Esophagus squamous epithelium (tissue), 5 donors: ENCODE measurements at places on chromosomes 6 and 20.

GRCh38 chr6:165692106-165692653 is 29.1 kb upstream of the PDE10A start:
- DNase-seq, result no peak

DNA sequence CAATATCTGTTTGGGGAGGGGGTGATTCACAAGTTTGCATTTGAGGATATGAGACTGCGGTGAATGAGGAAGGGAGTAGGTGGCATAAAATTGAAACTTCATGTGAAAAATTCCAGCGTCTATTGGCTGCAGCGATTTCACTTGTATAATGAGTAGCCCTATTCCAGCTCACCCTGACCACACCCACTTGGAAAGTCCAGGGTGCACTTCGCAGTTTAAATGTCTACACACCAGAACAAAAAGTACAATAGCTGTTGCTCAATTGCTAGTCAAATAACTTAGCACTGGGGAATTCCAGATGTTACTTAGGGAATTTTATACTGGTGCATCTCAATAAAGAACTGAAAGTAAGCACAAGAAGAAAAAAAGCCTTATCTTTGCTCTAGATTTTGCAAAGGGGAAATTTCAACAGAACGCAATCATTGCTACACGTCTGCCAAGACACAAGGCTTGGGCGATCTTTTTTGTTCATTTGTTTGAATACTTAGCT is 6.3 kb downstream of the TNFAIP3 start:
- DNase-seq, result peak; percentile 24

DNA sequence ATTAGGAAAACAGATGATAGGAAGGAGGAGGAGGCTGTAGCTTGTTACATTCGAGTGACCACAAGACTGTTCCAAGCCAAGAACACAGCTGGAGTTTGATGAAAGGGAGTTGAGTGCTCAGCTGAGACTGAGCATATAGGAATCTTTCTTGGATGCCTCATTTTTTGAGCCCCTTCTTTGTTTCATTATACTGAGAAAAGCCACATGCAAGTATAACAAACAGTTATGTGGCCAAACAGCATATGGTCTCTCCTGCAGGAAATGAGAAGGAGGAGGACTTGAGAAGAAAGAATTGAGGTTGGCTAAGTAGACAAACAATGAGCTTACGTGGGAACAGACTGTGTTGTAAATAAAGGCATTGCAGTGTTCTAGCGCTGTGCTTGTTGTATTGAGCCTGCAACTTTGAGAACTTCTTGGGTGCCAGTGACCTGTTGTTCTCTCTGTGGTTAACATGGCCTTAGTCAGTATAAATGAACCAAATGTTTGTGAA is 78.3 kb downstream of the AKAP7 start:
- no peak for DNase-seq

GRCh38 chr20:3074812-3075211 is 3.4 kb downstream of the OXT start:
- no peak for DNase-seq

GRCh38 chr6:110858562-110859214 is 15.9 kb upstream of the AMD1 start:
- DNase-seq, result no peak

DNA sequence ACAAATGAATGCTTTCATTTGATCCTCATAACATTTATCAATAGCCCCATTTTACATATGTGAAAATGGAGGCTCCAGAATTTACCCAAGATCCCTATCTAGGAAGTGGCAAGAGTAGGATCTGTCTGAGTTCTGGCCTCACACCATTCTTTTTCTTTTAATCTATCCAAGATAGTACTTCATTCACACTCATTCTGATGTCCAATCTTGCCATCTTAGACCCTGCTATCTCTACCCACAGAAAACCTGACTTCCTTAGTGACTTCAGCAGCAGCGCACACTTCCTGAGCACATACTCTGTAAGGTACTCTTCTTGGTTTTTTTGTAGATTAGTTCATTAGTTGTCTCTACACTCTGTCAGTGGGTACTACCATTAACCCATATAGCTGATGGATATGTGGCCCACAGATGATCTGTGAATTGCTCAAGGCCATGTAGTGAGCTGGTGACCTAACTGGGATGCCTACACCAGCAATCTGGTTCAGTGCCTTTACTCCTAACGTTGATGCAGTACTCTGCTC is 36.3 kb downstream of the COX4I2 start:
- DNase-seq, result no peak

DNA sequence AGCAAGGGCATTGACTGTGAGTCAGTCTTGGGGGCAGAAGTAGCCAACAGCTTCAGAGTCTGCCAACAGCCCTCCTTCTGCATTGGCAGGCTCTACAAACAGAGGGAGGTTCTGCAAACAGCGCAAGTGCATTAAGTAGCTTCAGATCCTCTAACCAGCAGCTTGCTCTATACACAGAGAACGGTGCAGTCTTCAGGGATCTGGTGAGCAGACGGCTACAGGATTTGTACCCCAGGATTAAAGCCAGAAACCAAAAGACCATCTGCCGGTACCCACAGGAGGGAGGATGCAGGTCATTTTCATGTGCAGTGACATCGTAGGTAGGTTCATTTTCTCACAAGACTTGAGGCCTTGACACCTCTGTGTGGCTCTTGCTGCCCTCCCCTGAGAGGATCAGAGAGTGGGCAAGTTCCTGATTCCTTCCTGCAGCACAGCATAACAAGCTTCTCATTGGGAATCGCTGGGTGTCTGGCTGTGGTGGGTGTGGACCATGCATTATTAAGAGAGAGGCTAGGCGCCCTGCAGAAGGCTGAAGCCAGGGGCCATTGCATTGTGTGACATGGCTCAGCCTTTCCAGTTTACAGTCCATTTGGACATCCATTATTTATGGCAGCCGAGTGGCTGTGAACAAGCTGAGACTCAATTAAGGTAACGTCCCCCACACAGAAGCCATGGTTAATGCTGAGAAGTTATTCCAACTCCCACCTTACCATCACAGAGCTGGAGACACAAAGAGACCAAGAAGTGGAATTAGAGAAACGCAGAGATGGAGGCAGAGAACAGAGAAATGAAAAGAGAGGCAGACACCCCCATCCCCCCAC is 250.0 kb downstream of the LRFN2 start:
- DNase-seq, result no peak

DNA sequence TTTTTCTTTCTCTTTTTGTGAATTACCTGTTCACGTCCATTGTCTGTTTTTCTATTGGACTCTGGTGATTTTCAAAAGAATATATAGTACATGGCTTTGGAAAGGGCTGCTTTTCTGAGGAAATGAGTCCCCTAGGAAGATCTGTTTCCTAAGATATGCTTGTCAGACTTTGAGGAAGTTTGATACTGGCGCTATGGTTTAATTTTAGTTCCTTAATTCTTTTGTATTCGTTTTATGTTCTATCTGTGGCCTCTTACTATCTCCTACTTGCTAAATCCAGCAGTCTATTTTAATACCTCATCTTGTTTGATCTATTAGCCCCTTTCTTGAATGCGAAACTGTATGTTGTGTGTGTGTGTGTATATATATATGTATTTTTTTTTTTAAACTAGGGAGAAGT is 101.9 kb downstream of the LIN28B start:
- DNase-seq, result no peak

GRCh38 chr6:112015725-112016124 is 38.2 kb upstream of the CCN6 start:
- no peak for DNase-seq

- DNase-seq, result no peak
Measured at GRCh38 chr20:2397595-2398145, 17.0 kb downstream of the TGM6 start.

- DNase-seq, result no peak
Measured at GRCh38 chr6:145904868-145905267, 59.3 kb downstream of the SHPRH start.

- no peak for DNase-seq
Measured at GRCh38 chr20:23419995-23420901, 1.0 kb downstream of the NAPB start.

GRCh38 chr20:59103573-59103972 is 60.0 kb upstream of the ZNF831 start:
- no peak for DNase-seq

DNA sequence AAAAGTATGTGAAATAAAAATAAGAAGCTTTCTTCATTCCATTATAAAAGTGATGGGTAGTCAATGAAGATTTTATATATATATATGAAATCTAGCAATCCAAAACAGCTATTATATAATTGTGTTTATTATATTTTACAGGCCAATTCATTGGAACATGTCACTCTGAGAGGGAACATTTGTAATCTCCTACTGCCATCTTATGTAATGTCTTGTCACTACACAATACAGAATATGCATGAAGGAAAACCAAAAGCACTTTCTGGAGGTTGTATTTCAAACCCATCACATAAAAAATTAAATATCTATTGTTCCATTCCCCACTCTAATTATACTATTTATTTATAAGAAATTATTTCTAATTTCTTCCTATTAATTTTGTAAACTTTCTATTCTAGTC is 31.5 kb upstream of the IRAK1BP1 start:
- no peak for DNase-seq

GRCh38 chr6:145630598-145630997 is 104.7 kb downstream of the EPM2A start:
- DNase-seq, result no peak

GRCh38 chr20:57711826-57712225 is 2.0 kb upstream of the PMEPA1 start:
- DNase-seq, result no peak

GRCh38 chr6:2478200-2478599 is 232.8 kb upstream of the GMDS start:
- DNase-seq, result no peak

GRCh38 chr6:106787327-106788196 is 158.2 kb downstream of the QRSL1 start:
- DNase-seq, result no peak

- no peak for DNase-seq
Measured at GRCh38 chr20:8183526-8183925, 51.5 kb downstream of the PLCB1 start.

DNA sequence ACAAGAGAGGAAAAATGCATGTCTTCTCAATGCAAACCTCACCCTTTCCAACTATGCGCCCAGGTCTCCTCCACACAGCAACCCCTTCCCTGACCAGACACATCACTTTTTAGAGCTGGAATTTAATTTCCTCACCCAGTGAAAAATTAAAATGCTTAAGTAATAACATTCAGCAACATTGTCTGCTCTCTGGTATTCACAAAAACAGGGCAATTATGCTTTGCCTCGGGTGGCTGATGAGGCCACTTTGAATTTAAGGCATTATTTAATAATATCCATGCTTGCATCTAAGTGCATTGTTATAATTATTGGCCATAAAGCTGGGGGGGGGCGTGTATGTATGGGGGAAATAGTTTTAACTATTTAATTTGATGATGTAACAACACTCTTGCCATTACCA is 777.8 kb upstream of the NRSN1 start:
- no peak for DNase-seq

- DNase-seq, result no peak
Measured at GRCh38 chr20:11861479-11861878, 56.2 kb upstream of the BTBD3 start.

GRCh38 chr6:143564484-143565017 is 53.0 kb upstream of the FUCA2 start:
- no peak for DNase-seq

DNA sequence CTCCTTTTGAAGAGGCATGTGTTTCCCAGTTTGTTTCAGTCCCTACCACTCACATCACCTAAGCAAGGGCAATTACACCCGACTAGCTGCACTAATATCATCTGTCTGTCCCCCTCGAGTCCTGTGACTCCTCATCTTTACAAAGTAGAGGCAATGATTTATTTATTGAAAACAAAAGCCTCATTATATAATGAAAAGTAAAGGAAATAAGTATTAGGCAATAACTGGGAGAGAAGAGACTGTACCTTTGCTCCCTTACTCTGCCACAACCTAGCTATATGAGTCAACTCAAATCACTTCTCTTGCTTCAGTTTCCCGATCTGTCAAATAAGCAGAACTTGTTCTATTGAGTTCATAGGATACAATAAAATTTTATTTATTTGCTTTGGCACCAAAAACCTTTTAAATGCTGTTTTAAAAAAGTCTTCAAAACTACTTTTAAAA is 38.9 kb downstream of the CSNK2A1 start:
- DNase-seq, result no peak
